AG09309 (cell line): ENCODE measurements at places on chromosomes 4 and X.

GRCh38 chr4:159400558-159401225, 297.8 kb downstream of the RAPGEF2 start:
- DNase-seq, result no peak

GRCh38 chrX:52819788-52820187, 8.7 kb downstream of the XAGE5 start:
- no peak for DNase-seq

DNA sequence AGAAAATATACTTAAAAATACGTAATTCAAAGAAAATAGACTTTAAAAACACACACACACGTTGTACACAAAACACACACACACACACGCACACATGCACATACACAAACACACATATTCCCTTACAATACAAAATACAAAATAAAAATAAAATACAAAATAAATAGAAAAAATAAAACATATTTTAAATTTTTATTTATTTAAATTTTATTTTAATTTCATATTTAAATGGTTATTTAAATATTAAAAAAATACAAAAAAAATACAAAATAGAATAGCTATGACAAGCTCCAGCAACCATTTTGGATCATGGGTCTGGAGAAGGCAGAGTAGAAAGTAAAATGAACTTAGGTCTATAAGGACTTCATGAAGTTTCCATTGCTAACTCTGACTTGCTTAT, 34.2 kb upstream of the PDGFC start:
- no peak for DNase-seq

- DNase-seq, result no peak
Observed at GRCh38 chr4:183636503-183636902, 22.5 kb downstream of the RWDD4 start.

GRCh38 chr4:38831653-38832052, 25.0 kb downstream of the TLR6 start:
- DNase-seq, result no peak

DNA sequence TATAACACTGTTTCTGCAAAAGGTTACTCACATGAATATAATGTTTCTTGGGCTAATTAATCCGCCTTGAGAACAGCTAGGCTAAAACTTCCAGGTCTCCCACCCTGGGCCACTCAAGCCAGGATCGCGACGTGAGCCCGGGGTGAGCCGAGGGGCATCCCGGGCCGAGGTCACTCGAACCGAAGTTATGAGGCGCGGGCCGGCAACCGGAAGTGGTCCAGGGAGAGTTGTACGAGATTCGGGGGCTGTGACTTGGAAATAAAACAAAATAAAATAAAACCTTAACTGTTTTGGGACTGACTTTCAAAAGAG, 317 bp downstream of the CMC4 start:
- DNase-seq, result no peak

- no peak for DNase-seq
Observed at GRCh38 chrX:107857837-107858236, 32.2 kb downstream of the MID2 start.

- no peak for DNase-seq
Observed at GRCh38 chrX:37690119-37690518, 4.5 kb downstream of the XK start.

DNA sequence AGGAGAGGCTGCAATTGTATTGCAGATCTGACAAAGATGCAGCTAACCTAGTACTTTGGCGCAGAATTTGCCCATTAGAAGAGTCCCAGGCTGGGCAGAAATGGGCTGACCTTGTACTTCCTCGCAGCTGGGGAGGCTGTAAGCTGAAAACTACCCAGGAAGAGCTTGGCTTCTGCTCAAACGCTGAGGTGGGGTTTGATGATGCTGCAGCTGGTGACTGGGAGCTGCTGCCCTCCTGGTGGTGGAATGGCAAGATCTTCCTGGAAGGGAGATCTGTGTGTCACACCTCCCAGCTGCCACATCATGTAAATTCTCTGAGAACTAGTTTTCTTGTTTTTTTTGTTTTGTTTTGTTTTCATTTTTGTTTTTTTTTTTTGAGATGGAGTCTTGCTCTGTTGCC, 17.4 kb downstream of the CCNG2 start:
- DNase-seq, result no peak

DNA sequence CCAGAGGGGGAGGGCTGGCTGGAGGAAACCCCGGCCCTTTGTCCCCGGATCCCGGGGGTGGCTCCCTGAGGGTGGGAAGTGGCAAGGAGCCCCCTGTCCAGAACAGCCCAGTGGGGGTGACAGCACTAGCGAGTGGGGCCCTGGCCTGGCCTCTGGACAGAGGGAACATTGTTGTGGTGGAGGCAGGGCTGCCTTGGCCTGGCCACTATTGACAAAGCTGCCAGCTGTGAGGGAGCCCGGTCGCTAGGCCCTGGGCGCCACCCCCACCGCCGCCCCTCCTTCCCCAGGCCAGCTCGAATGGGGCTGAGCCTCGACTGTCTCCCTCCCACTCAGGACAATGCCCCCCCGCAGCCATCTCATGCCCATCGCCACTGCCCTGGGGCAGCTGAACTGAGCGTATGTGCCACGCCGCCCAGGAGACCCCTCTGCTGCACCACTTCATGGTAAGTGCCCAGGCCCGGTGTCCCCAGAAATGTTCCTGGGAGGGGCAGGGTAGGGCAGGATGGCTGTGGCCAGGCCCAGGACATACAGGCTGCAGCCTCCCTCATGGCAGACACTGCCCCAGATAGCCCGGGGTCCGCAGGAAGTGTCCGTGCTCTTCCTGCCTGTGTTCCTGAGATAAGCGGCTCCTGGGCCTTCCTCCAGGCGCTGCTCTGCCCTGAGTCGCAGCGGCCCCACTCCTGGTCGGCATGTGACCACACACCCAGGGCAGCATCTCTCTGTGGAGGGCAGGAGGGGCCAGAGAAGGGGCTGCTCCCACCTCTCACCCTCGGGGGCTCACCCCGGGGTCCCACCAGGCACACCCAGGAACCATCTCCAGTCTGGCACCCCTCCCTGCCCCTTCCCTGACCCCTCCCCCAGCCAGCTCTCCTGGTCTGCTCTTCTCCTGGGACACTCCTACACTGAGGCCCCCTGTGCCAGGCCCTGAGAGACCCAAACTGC, 1.4 kb downstream of the PLXNB3 start:
- no peak for DNase-seq

DNA sequence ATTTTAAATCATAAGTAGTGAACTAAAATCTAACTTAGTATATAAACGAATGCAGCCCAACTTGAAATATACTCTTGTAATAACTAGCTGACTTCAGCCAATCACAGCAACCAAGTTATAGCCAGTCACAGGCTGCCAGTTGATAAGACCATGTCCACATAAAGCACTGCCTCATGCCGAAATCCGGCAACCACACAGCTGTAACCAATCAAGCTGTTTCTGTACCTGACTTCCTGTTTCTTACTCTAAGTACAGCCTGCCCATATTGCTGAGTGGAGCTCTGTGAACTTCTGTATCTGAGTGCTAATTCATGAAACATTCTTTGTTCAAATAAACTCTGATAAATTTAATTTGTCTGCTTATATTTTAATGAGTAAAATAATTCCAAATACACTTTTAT, 805.3 kb upstream of the EPHA5 start:
- DNase-seq, result no peak

GRCh38 chr4:70688795-70689231, 481 bp downstream of the UTP3 start:
- DNase-seq, result no peak

DNA sequence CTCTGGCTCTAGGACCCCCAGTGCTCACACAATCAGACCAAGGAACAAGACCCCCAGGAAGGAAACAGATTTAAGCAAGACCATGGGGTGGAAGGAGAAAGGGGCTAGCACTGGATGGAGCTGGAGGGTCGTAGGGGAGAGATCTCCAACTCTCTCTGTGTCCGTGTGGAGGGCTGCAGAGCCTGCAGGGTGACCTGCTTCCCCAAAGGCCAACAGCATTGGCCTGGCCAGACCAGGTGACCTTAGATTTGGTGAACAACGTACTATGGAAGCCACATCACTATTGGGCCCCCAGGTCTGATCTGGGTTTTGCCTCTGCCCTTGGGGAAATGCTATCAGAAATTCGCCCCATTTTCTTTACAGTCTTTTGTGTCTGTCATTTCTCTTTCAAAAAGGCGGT, 26.0 kb downstream of the NLGN3 start:
- DNase-seq, result no peak
